ENCODE measurements at places on chromosomes 2 and 18.

DNA sequence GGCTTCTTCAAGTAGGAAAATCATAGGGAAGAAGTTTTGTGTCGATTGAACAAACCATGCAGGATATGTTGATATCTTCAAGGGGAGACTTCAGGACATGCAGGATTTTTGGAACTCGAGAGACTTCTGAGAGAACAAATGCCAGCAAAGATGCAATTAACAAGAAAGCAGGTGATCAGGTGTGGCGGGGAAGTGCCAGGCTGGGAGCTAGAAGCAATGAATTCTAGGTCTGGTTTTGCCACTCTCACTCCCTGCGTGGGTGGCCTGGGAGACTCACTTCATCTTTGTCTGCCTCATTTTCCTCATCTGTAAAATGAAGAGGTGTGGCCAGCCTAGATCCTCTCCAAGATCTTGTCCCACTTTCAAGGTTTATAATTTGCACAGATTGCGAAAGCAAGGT is 3.1 kb downstream of the SERPINB5 start:
- no peak for DNase-seq

DNA sequence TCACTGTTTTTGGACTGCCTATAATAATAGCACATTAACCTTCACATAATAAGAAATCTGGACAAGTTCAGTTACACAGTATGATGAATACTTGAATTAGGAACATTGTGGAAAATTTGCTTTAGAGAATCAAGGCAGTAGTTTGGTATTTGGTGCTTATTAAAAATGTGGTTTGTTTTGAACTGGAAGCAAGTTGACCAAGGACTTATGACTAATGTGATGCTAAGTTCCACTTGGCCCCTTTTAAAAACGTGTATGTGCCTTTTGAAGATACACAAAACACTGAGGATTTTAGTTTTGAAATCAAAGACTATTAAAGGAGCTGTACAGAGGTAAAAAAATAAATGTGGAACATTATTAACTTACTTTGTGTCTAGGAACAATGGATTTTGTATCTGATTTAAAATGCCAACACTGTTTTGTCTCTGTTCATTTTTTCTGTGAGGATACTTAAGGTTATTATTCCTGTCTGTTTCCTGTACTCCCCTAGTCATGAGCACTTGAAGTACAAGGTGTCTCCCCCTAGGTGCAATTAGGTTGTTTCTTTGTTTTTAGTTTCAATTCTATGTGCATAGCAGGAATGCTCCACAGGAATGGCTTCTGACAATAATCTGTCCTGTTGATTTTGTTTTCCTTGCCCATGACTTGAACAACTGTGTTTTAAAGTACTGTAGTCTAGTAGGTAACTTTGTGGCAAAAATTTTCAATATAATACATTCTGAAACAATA is 49.6 kb upstream of the PTH2R start:
- no peak for DNase-seq

- no peak for DNase-seq
These were observed 13.2 kb upstream of the HES6 start for GRCh38 chr2:238252766-238253630.

- DNase-seq, result no peak
These were observed 434.7 kb upstream of the SETBP1 start for GRCh38 chr18:44246001-44246400.

DNA sequence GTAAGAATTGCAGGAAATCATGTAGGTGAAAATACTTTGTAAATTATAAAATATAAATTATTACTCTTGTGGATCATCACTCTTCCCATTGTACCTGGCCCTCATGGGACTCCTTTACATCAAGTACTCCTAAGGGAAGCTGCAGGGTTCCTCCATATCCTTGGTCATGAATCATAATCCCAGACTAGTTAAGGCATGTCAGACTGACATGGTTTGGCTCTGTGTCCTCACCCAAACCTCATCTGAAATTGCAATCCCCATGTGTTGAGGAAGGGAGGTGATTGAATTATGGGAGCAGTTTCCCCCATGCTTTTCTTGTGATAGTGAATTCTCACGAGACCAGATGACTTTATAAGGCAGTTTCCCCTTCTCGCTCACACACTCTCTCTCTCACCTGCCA is 77.1 kb downstream of the CMPK2 start:
- no peak for DNase-seq

DNA sequence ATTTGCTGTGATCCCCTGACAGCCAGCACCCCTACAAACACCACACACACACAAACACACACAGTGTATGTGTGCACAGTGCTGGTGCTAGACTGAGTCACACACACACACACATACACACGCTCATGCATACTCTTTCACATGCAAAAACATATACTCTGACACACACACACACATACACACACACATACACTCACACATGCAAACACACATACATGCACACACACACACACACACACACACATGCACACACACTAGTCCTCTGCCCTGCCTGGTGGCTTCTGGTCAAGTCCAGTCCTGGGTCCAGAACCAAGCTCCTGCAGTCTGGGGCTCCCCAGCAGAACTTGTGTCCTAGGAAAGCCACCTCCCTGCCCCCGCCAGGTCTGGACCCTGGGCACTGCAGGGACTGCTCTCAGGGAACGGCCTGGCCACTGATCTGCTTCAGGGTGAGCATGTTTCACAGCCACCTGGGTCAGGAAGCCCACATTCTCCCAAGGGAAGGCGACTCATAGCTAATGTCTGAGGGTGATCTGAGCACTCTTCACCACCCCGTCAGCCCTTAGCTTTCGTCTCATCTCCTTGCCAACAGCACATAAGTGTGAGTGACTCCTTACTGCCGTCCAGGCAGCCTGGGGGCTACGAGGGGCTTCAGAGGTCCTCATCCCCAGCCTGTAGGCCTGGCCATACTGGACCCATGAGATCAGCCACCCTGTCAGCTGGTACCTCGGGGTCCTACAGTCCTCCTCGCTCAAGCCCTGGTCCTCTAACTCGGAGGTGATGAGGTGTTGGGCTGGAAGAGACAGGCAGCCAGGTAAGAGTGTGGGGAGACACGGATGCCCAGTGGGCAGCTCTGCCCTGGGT is 88.1 kb downstream of the MCFD2 start:
- DNase-seq, result no peak

DNA sequence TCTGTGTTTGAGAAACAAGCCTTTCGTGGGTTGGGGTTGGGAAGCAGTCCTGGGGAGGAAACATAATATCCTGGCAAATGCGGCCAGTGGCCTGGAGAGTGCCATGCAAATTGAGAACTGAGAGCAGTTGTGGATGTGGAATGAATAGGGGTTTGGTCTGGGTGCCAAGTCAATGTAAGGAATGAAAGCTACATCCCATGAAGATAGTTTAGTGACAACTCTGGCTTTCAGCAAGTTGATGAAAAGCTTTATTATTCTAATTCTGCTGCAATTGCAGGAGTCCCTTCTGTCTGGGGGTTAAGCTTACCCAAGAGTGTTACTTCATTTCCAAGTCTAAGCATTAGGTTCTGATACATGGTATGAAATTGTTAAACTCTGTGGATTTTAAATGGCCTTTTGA is 771.6 kb downstream of the DPP10 start:
- no peak for DNase-seq

GRCh38 chr2:144511226-144511810 is 8.6 kb downstream of the ZEB2 start:
- DNase-seq, result no peak

DNA sequence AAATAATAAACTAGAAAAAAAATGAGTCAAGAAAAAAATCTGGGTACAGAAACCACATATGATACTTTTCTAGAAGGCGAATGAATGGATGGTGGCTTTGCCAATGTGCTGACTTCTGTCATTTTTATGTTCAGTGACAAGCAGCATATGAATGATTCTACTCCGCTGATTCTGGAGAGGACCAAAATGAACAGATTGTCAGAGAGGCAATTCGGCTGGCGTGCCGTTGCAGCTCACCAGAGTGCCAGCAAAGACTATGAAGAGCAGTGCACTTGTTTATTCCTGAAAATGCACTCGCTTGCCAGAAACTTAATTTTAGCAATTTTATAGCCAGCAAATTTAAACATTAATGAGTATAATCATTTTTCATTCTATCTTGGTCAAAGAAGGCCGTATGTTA is 105.9 kb upstream of the NYAP2 start:
- DNase-seq, result no peak

DNA sequence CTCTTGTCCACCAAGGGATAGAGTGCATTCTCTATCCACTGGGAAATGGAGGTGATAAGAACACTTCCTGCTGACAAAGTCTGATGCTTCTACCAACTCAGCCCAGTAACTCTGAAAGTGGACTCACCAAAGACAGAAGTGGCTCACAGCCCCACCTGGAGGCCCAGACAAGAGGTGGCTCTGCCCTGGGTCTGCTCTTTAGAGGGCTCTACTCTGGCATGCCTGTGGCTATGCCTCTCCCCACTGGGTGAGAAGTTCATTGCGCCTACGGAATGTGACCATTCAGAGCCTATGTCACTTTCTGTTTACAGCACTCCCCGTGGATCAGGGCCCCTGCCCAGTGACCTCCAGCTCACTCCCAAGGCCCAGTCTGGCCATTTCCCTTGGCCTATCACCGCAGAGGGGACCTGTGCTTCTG is 13.5 kb upstream of the XDH start:
- no peak for DNase-seq

DNA sequence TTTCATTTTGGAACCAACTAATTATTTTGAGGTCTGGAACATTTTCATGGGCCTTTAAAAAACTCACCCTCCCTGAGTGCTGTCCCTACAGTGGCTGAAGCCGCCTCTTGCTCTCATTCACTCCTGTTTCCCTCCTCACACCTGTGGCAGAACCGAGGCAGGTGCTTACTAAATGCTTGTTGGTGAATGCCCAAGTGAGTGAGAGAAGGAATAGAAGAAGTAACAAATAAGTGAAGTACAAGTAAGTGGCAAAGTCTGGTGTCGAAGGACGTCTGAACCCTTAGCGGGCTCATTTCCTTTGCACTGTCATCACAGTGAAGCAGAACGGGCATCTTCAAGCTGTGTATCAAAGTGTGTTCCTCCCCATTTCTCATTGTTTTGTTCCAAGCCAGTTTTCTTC is 135.2 kb downstream of the RHBDD1 start:
- DNase-seq, result no peak

- no peak for DNase-seq
These were observed 1.7 kb downstream of the METTL4 start for GRCh38 chr18:2569338-2570207.

GRCh38 chr2:13255485-13255884 is 538.7 kb downstream of the TRIB2 start:
- no peak for DNase-seq

DNA sequence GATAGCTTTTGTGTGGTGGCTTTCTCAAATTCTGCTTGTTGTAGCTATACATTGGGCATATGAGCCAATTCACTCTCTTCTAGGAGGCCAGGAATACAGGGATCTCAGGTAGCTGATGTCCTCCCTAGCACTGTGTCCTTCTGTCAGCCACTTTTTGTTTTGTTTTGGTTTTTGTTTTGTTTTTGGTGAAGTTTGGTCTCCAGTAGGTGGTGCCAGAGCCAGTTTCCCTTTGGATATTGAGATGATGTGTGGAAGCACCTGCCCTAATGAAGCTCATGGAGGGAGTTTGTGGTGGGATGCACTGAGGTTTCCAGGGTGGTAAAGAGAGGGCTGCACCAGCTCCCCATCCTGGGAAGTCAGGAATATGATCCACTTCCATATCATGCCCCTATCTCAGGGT is 100.5 kb upstream of the VWC2L start:
- DNase-seq, result no peak

- DNase-seq, result no peak
These were observed 698.7 kb downstream of the TDRD15 start for GRCh38 chr2:21822505-21822904.

GRCh38 chr2:222430681-222431080 is 6.3 kb downstream of the SGPP2 start:
- no peak for DNase-seq

GRCh38 chr2:69773206-69773605 is 31.3 kb downstream of the ANXA4 start:
- no peak for DNase-seq

DNA sequence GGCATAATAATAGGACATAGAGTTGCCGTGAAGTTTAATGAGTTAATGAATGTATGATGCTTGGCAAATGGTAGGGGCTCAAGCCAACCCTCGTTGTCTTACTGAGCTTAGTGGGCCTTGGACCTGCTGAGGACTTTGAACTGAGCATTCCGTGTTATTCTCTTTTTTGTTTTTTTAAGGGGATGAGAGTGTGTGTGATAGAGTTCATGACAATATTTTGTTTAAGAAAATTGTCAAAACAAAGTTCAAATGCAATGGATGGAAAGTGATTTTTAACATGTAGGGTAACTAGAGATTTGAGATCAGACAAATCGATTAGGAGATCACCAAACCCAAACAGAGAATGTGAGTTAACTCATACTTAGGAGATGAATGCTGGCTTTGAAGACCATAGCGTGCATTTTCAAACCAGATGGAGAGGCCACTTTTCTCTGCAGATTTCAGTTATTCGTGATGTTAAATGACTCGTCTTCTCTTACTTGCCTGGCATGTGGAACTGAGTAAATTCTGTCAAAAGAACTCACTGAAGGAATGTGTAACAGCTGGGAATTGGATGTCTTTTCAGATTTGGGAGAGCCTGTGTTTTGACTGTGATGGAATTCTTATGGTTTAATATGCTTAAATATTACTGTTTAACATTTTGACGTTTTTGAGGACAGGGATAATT is 88.7 kb downstream of the NEDD4L start:
- DNase-seq, result no peak

DNA sequence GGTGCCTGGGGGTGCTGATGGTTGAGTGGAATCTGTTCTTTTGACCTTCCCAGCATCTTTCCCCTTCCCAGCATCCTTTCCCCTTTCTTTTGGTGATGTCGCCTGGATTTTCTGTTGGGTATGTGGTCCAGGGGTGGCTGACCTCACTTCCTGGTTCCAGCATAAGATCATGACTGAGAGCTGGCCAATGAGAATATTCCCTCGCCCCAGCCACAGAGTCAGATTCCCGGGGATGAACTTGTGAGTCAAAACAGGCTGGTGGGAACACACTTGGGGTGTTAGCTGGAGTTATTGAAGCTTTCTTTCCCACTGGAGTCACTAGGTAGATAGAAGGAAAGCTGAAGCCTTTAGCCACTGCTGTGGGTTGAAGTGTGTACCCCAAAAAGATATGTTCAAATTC is 28.0 kb upstream of the FOSL2 start:
- no peak for DNase-seq

DNA sequence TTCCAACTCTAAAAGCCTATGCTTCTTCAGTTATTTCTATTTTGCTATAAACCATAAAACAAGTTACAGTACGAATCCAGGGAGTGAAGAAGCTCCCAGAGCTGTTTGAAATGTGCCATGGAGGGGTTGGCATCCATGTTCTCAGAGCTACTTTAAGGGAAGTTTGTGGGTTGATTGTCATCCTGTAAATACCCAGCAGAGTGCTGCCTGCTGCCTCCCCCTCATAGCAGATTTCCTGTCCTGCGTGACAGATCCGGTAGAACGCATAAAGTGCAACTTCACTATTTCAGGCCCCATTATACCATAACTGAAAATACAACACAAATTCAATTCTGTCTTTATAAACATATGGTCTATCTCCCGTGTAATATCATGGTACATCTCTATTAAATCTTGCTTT is 114.4 kb downstream of the CTNNA2 start:
- DNase-seq, result no peak

DNA sequence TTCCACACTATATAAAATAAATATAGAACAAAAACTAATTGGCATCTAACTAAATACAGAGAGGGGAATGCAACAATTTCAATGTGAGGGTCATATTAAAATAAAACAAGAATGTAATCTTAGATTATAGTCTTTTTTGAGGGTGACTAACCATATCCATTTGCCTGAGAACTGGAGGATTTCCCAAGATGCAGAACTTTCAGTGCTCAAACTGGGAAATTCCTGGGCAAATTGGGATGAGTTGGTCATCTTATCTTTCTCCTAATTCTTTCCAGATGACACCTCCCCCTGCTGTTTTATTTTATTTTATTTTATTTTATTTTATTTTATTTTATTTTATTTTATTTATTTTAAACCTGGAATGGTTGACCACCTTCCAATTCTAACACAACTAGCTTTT is 846.2 kb downstream of the SLC4A3 start:
- no peak for DNase-seq
